ENCODE measurements at places on chromosomes 5 and 9.
A peak's percentile ranks its signal among the peaks of the same experiment; 100 is the strongest.

DNA sequence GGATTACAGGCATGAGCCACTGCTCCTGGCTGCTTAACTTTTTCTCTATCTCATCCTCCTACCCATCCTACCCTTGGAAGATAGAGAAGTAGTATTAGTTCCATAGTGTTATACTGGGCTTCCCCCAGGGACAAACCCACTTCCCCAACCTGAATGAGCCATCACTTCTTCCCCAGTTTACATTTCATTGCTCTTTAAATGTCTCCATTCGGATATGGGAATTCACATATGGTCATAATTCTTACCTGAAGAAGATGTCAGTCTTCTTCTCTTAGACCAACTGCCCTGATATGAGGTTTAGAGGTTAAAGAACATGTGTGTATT lies 1.9 kb downstream of the CD274 start:
- DNase-seq, result no peak

GRCh38 chr5:111224561-111225345 lies 569 bp downstream of the CAMK4 start:
- DNase-seq, result peak; percentile 4

DNA sequence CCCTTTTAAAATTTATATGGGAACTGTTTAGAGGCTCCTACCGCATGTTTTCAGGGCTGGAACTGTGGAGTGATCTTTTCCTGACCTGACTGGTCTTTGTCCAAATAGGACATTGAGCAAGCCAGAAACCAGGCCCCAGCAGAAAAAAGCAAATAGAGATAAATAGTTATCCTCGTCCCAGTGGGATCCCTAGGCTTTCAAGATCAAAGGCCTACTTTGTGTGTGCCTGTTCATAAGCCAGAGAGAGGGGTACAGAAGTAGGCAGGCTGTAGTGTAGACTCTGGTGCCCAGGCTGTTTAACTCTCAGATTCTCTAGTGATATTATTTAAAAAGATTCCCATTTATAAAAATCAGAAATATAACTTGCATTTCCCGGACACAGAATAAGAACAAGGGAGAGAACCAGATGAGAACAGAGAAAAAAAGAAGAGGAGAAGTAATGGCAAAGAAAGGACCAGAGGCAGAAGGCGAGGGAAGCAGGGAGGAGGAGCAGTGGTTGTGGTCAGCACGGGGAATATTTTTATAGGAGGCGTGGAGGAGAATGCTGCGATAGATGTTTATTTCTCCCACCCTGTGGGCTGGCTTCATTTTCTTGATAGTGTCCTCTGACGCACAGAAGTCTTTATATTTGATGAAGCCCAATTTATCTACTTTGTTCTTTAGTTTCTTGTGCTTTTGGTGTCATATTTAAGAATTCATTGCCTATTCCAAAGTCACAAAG lies 101.2 kb downstream of the AOPEP start:
- no peak for DNase-seq

- DNase-seq, result no peak
These were observed 39.7 kb downstream of the ROPN1L start for GRCh38 chr5:10481241-10481935.

DNA sequence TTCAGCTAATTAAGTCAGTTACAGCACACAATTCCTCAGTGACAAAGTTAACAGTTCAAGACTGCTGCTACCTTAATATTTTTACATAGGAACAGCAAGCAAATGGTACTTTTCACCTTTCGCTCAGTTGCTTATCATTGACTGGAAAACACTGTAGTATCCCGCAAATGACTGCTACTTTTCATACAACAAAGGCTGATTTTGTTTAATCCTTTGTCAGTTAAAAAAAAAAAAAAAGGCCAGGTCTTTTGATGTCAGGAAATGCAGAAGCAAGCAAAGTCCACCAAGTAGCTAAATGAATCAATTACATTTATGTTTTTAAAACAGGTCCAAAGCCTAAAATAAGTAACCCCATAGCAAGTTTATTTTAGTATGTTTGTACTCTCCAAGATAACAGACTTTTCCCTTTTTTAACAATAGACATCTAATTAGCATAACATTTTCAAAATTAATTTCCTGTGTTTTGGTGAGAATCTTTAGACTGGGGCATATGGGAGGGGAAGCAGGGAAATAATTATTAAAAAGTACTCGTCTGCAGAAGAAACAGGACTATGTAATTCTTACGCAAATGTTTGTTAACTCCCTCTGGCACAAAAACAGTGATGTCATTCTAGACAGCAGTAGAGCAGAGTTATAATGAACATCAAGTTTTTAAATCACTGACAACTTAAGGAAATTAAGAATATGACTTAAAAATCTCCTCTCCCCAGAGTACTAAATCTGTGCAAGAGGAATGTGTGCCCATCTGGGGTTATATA lies 9.6 kb downstream of the PFDN1 start:
- DNase-seq, result no peak

GRCh38 chr5:160312960-160313727 lies 780 bp upstream of the CCNJL start:
- DNase-seq, result no peak

DNA sequence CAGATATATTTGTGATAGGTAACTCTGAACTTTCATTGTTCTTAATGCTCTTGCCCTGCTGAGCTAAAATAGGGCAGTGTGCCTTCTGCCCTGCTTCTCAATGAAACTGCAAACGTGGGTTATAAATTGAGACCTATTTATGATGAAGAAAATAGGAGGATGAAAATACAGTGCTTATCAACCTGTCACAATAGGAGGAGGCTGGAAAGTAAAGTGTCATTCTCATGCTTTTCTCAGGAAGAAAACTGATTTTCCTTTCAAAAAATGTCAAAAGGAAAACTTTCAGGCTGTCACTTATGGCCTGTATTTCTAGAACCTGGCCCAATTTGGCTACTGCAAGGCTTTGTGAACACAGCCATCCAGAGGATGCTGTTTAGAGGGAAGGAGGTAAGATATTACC lies 130.3 kb upstream of the TUSC1 start:
- DNase-seq, result no peak

GRCh38 chr5:78979909-78980308 lies 5.2 kb downstream of the ARSB start:
- DNase-seq, result no peak

GRCh38 chr5:93578813-93579691 lies 2.0 kb downstream of the NR2F1-AS1 start:
- DNase-seq, result no peak

DNA sequence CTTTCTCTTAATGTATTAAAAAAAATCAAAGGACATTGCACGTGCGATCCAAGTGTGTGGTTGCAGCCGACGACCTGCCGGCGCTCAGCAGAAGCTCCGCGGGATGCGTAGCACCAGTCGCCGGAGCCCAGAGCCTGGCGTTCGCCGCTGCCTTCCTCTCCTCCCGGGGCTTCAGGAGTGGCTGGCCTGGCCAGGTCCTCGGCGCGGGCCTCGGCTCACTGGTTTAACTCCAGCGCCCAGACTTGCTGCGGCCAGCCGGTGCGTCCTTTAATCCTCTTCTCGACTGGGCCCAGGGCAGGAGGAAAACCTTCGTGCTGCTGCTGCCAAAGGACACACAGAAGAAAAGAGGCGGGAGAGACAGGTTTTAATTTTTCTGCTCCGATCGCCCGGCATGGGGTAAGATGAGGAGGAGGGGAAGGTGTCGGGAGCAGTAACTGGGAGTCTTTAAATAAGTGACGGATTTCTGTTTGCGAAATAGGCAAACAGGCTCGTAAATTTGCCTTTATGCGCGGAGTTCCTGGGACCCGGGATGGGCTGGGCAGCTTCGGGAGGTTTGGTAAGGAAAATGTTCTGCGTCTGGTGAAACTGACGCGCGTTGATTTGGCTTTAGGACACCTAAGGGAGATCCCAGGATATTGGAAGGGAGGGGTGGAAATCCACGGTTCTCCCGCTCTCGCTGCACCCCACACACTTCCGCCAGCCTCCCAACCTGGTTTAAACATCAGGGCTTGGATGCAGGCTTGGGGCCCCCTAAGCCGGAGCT lies 2.3 kb downstream of the HAND1 start:
- DNase-seq, result no peak

GRCh38 chr9:121992571-121993212 lies 100.4 kb downstream of the TTLL11 start:
- peak; percentile 53 for DNase-seq

- no peak for DNase-seq
These were observed 25.2 kb downstream of the GFI1B start for GRCh38 chr9:133003671-133004090.

- DNase-seq, result no peak
These were observed 181.3 kb downstream of the SNCAIP start for GRCh38 chr5:122493091-122494021.

GRCh38 chr5:72508241-72509170 lies 1.3 kb upstream of the ZNF366 start:
- no peak for DNase-seq

DNA sequence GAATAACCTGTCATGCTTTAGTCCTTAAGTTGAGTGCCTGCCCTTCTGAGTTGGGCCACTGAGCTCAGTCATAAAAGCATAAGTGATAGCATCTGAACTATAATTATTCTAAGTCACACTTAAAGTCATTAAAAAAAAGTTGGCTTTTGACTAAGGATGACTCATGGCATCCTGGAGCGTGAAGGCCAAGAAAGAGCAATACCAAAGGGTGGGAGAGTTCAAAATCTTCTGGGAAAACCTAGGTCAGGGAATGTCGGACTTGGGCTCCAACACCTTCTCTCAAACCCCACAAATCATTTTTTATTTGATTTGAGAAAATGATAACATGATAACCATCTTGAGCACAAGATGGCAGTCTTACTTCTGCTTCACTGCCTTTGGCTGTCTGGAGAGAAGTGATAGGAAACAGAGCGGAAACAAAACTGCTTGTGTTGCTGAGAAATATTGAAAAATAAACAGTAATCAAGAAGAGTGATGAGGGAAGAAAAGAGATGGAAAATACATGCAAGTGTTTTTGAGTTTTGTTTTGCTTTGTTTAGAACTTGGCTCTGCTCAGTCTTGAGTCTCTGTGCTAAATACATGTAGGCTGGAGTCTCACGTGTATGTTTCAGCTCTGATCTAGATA lies 16.9 kb upstream of the NTRK2 start:
- DNase-seq, result no peak

DNA sequence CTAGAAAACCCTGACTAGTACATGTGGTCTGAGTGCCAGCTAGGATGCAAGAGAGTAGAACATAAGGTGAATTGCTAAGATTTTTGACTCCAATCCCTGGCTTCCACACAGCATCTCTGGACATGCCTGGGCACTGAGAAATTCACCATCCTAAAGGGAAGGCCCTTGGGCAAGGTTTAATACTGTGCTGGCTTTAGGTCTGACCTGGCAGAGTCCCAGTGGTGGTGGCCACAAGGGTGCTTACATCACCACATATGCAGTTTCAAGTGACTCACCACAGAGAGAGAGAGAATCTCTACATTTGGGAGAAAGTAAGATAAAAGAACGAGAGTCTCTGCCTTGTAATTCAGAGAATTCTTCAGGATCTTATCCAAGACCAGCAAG lies 661.6 kb upstream of the C9orf72 start:
- peak; percentile 5 for DNase-seq

- no peak for DNase-seq
These were observed 13.4 kb upstream of the JADE2 start for GRCh38 chr5:134511796-134512660.

- no peak for DNase-seq
These were observed 33.4 kb downstream of the GRIA1 start for GRCh38 chr5:153523831-153524230.

DNA sequence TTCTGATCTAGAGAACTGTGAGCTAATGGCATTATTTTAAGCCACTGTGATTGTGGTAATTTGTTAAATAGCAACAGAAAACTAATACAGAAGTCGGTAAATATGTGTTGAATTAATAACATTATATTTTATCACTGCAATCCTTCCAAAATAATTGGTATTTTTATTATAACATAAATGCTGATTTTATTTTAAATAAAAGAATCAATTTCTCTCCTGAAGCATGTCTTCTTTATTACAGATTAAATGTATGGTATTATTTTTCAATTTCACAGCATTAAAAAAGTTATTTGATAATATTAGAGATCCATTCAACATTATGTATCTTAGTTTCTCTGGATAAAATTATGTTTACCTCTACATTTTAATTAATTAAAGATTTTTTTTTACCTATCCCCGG lies 165.5 kb upstream of the EDIL3 start:
- DNase-seq, result no peak

GRCh38 chr9:114272739-114273431 lies 50.0 kb upstream of the ORM1 start:
- DNase-seq, result no peak

DNA sequence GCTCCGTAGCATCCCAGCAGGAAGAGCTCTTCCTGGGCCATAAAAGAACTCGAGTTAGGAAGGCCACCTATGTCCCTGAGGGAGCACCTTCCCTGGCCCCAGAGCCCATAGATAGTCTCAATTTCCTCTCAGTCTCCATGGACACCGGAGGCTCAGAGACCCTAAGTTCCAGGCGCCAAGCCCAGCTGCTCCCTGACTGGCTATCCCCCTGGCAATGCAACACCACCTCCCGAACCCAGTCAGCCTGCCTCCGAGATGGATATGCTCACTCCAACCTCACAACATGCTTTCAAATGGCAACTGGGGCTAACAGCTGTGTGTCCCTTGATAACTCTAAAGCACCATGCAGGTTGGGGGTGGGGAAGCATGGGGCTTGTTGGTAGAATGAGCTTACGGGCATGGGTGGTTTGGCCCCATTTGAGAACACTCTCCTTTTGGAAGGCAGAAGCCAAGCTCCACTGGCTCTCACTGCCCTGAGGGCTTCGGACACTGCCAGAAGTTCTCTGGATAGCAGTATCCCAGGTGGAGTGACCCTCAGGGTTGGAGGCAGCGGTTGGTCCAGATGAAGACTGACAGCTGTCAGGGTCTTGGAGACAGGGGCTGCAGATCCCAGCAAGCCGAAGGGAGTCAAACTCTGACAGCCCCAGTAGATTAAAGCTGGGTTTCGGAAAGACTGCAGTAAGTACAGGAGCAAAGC lies 165.3 kb downstream of the PAX5 start:
- no peak for DNase-seq

DNA sequence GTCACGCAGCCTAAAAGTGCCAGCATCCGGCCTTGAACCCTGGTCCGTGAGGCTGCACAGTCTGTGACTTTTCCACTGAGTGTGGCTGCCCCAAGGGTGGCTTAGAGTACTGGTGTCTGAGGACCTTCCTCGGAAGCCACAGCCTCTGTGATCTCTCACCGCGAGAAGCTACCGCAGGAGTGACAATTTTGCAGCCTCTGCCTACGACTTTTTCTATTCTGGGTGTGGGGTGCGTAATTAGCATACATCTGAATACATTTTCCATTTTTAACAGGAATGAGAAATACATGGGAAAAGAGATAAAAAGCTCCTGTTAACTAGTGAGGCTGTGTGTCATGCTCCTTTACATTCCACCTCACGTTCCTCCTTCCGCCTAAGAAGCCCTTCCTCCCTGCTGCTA lies 48.3 kb upstream of the HRH2 start:
- DNase-seq, result no peak

GRCh38 chr5:143469125-143469524 lies 65.6 kb upstream of the NR3C1 start:
- no peak for DNase-seq

GRCh38 chr5:62592558-62592957 lies 13.9 kb downstream of the LRRC70 start:
- DNase-seq, result no peak

Measured in foreskin melanocyte (primary cell).